Suppressor macrophage treated with lipopolysaccharide for 4 hours (primary cell): ENCODE measurements at places on chromosomes 7 and 10.

DNA sequence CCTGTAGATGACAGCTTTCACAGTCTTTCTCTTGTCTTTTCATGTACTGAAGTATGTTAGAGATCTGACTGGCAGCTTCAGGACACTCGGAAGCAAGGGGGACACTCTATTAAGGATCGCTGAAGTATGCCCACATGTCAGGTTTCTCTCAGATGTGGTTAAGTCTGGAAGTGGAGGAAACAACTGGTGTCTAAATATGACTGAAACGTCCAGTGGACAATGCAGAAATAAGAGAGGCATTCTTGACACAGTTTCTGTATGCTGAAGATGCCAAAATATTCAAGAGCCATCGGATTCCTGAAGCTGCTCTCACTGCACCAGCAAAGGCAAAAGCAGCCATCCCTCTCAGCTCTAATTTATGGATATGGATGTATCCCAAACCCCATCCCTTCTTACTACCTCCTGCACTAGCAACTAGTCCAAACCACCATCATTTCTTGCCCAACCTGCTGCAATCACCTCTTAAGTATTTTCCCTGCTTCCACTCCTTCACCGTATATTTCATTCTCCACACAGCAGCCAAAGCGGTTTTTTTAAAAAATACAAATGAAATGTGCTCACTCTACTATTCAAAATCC is 113.4 kb downstream of the REEP3 start:
- DNase-seq, result no peak

DNA sequence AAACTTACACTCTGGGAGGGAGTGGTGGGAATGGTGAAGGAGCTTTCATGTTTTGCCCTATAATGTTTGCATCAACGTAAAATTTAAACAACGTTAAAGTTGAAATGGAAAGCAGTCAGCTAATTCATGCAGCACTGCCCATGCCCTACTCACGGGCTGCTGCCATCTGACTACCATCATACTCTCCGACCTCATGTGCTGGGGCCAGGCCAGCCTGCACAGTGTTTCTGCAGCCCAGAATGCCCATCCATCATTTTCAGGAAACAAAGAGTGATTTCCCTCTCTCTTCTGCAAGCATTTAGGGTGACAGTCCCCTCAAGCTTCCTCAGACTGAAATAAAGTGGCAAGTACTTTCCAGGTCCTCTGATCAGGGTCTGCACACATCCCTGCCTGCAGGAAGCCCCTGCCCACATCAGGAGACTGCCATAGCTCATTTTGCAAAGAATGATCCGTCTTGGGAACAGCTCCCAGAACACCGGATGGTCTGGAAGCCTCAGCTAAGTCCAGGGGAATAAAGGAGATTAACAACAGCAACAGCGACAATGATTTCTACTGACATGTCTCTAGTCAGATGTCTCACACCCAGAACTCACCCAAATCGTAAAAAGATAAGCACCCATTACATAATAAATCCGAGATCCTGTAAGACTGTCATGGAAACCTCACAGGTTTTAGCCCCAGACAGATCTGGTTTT is 40.3 kb downstream of the ARHGAP22 start:
- no peak for DNase-seq

DNA sequence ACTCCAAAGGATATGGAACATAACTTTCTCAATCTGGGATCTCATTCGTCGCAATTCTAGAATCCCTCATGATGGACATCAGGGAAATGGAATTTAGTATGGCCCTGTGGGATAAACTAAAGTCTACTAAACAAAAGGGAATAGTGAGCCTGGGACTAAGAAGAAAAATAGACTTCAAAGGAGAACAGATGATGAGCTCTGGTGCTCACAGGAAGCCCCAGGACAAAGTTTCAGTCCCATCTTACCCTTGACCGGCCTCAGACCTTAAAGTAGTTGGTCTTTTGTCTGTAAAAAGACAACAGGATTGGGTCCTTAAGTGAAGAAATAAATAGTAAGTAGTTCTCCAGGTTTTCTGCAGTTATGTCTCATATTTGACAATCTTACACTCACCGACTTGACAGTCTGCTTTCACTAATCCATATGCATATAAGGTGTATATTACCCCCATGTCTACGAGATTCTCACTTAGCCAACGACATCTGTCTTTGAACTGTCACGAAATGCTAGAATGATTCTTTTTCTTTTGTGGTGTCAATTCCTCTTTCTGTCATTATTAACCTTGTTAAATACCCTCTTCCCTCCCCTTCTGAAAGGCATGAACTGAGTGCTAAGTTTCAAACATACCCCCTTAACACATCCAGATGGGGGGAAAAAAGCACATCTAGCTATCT is 10.9 kb upstream of the IKZF1 start:
- DNase-seq, result no peak

- no peak for DNase-seq
These were observed 200.1 kb upstream of the RNF32 start for GRCh38 chr7:156440456-156440855.

GRCh38 chr10:17648243-17649035 is 4.5 kb downstream of the STAM start:
- no peak for DNase-seq

DNA sequence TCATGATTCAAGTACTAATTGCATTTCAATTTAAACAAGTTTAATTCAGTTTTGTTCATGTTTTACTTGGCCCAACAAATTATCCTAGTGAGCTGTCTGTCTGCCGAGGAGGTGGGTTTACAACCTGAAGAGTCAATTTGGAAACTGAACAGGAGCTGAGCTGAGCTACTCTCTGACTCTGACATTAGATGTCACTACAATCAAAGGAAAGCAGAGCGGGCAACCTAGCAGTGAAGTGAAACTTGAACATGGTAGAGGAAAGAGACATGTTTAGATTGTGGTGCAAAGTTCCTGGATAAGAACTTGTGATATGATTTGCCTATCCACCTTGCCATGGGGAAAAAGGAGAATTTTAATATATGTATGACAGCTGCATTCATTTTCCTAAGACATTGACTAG is 9.6 kb upstream of the AGR3 start:
- DNase-seq, result peak; percentile 39

GRCh38 chr10:105284476-105285215 is 643.6 kb downstream of the SORCS3 start:
- no peak for DNase-seq

DNA sequence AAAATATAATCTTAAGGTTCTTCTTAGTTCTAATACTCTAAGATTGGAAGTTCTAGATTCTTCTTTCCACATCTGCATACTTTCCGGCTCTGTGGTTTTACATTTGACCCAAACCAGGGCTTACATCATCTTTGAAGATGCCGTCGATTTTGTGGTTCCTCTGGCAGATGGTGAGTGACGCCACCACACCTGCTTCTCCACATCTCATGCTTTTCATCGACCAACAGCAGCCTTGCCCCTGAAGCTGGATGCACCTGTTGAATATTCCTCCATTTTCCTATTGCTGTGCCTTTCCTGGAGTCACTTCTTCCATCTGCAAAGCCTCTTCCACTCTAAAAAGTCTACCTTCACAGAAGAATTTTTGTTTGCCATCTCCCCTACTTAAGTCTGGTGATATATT is 121.3 kb downstream of the PRKCQ start:
- no peak for DNase-seq

DNA sequence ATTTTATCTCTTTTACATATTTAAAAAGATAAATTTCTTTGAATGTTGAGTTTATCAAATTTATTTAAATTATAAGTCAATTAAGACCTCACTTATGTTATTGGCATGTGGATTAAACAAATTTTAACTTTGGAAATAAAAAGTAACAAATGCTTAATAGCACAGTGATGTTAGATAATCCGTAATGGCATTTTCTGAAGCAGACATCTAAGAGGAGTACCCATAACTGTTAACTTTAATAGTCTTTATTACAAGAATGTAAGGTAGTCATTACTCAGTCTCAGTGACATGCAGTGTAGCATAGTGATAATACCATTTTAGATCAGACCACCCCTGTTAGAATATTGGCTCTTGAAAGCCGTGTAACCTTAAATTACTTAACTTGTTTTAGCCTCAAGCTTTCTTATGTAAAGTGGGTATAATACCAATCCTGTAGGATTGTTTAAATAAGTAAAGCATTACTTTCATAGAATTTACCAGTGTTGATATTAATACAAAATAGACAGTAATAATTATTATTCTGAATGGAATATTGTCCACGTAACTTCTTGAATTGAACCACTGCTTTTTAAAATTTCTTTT is 4.3 kb downstream of the PHYHIPL start:
- DNase-seq, result no peak

GRCh38 chr7:117955046-117955445 is 81.8 kb upstream of the CTTNBP2 start:
- no peak for DNase-seq
